ENCODE measurements at places on chromosomes 1 and 21.

DNA sequence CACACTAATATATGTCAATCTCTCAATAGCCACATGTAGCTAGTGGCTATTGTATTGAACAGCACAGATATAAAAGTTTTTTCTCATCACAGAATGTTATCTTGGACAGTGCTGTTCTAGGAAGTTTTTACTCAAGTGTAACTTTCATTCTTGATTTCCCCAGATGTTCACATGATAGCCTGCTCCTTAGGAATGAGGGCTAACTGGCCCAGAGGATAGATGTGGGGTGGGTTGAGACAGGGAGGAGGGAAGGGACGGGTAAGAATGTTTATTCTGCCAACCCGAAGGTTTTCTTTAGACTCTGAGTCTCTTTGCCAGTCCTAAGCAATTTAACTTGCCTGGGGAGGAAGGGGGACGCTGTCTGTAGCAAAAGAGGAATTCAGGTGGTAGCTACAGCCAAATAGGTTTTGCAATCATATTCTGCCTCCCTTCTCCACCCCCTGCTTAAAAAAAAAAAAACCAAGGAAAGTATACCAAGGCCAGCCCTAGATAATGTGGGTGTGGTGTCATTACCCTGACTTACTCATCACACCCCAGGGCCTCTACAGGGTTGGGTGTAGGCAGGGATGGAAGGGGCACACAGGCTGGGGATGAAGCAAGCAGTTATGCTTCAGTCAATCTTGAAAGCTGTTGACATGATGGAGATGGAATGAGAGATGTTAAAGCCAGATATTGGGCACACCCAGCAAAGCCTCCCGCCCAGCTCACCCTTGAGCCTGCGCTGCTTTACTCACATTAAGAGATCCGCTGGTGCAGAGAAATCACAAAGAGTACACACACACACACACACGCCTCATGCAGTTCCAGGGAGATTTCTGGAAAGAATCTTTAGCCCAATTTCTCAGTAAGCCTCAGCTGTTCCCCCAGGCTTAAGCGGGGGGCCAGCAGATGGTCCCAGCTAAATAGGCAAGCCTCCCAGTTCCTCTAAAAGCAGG lies 59.9 kb downstream of the PLXNA2 start:
- no peak for DNase-seq

GRCh38 chr1:224430511-224431113 lies 4.0 kb downstream of the WDR26 start:
- DNase-seq: no peak

GRCh38 chr1:213523781-213524398 lies 463.9 kb upstream of the PROX1 start:
- DNase-seq: no peak

DNA sequence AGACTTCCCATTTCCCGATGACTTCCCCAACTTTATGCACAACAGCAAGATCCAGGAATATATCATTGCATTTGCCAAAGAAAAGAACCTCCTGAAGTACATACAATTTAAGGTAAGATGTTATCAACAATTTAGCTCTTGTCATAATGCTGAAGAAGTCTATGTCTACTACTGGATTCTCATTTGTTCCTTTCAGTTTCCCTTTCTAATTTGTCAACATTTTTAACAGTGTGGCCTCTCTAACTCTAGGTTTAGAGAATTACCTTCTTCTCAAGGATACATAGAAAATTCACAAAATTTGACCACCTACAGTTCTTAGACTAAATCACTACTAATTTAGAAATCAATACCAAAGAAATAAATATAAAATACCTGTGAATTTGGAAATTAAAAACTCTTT lies 13.2 kb downstream of the FMO3 start:
- no peak for DNase-seq

- no peak for DNase-seq
These were observed 92.6 kb downstream of the IGSF21 start for GRCh38 chr1:18200136-18200717.

Data from stimulated activated CD8-positive, alpha-beta memory T cell treated with anti-CD3 and anti-CD28 coated beads, Interleukin-4, amount 100 ng/mL, for 1 hour (primary cell).